ENCODE measurements at places on chromosomes 5 and 9.

DNA sequence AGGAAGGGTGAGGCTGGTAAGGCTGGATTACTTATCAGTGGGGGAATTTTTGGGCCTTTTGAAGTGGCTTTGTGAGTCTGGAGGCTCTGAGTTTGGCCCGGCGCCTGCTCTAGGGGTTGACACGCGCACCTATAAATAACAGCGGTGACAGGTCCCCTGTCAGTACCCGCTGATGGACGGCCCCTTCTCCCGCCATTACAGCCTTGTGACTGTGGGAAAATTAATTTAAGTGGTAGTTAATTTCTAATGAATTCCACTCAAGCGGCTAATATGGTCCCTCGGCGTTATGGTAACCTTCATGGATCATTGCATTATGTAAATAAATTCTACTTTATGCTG lies 16.5 kb downstream of the MRPL36 start:
- DNase-seq: no peak

DNA sequence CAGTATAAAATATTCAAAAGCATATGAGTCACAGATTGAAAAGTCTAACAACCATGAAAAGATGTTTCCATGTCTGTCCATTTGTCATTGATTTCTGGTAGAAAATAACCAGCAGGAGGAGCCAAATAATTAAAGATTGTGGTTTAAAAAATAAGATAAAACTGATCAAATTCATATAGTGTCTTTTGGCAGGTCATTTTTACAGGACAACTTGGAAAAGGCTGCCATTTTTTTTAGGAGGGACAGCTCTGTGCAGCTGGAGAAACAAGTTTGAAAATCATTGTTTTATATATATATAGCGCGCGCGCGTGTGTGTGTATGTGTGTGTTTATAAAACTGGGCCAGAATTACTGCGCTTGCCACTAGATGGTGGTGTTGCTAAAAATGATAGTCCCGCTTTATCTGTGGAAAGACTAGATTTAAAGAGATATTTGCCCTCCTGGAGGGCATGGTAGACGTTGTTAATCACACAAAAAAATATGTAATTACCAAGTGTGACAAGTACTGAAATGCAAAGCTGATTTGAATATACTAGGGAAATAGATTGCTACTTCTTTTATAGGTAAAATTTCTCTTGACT lies 1.3 kb upstream of the TRMO start:
- peak; percentile 58 for DNase-seq

DNA sequence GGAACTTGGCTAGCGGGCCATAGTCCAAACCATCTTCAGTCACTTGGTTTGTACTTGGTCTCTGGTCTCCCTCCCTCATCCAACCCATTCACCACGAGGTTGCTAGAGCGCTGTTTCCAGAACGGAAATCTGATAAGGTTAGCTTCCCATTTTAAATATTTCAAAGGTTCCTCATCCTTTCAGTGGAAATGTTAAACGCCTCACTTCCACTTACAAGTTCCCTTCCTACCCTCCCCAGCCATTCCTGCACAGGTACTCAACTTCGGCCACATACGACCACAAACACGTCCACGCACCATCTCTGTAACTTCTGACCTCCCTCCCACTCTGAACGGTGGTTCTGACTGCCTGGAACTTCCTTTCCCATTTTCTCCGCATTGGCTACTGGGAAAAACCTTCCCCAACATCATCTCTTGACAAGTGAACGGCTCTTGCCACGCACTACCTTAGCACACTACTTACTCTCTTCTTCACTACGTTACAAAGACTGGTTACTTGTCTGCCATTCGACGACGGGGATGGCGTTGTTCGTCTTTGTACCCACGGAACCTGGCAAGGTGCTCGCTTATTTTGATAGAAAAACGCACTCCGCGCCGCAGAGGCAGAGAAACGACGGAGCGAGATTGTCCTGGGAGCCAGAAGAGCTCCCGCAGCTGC lies 629 bp downstream of the CCNH start:
- DNase-seq: peak; percentile 30

GRCh38 chr9:22954964-22955363 lies 508.3 kb downstream of the DMRTA1 start:
- no peak for DNase-seq

DNA sequence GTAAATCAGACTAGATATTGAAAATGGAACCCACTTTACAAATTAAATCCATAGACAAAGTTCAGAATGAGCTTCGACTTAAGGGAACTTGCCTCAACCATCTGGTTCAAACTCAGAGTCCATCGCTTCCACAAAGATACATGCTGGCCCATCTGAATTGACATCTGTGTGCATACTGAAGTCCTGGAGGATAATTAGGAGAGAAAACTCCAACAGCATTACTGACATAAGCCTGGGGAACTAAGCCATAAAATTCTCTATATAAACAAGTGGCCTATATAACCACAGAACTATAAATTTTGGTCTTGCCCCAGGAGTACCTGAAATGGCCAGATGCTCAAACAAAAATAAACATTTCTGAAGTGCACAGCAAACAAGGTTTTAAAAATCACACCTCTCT lies 94.4 kb downstream of the IZUMO3 start:
- no peak for DNase-seq

GRCh38 chr5:1806974-1807373 lies 5.8 kb downstream of the NDUFS6 start:
- DNase-seq: no peak

DNA sequence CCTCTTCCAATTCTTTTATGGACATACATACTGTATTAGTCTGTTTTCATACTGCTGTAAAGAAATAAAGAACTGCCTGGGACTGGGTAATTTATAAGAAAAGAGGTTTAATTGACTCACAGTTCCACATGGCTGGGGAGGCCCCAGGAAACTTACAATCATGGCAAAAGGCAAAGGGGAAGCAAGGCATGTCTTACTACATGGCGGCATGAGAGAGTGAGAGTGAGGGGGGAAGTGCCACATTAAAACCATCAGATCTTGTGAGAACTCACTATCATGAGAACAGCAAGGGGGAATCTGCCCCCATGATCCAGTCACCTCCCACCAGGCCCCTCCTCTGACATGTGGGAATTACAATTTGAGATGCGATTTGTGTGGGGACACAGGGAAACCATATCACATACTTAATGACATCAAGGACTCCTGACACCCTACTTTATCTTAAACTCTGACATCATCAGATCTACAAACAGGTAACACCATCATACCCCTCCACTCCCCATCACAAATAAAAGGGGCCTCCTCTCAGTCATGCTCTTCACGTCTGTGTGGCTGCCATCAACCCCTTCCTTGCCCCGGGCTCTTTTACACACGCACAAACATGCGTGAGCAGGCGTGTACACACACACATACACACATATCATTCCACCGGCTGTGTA lies 9.7 kb downstream of the ANKRD33B start:
- DNase-seq: no peak

DNA sequence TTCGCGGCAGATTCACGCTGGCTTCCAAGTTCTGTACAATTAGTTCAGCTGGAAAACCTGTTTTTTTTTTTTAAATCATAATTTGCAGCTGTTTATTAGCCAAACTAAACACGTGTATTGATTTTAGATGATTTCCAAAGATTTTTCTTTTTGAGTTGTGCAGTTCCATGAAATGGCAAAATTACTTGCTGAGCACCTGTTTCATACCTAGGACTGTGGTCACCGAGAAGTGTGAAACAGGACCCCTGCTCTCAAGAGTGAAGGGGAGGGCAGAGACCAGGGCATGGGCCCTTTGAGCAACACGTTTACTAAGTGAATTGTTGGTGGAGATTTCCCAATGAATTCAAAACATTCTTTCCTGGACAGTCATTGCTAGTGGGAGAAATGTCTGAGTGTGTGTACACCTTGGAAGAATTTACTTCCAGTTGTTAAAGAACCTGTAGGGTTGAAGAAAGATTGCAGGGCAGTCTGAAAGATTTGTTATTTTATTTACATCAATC lies 688 bp downstream of the SNX24 start:
- no peak for DNase-seq

- DNase-seq: no peak
These were observed 42.1 kb upstream of the ZNF622 start for GRCh38 chr5:16507716-16508115.

- DNase-seq: no peak
These were observed 134.6 kb upstream of the ASTN2 start for GRCh38 chr9:117549444-117549843.

- DNase-seq: no peak
These were observed 237.8 kb downstream of the PAPPA start for GRCh38 chr9:116391306-116391900.

DNA sequence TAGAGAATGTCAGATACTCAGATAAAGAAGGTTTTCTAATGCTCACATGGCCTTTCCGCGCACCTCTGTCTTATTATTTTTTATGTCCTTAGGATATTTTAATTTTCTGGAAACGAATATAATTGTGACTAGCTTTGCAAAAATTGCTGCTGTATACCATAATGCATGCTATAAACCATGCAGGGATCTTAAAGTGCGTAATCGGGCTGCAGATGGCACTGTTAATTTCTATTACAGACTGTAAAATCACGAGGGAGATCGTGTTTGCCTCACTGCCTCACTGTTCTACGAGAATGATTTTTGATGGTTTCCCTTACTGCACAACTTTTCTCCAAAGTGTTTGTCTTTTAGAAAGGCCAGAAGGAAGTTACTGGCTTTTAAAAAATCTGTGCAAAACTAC lies 356.1 kb downstream of the TUSC1 start:
- DNase-seq: no peak

GRCh38 chr9:5897851-5898250 lies 7.2 kb downstream of the MLANA start:
- no peak for DNase-seq

- DNase-seq: no peak
These were observed 170.2 kb upstream of the CD180 start for GRCh38 chr5:67366691-67367395.

DNA sequence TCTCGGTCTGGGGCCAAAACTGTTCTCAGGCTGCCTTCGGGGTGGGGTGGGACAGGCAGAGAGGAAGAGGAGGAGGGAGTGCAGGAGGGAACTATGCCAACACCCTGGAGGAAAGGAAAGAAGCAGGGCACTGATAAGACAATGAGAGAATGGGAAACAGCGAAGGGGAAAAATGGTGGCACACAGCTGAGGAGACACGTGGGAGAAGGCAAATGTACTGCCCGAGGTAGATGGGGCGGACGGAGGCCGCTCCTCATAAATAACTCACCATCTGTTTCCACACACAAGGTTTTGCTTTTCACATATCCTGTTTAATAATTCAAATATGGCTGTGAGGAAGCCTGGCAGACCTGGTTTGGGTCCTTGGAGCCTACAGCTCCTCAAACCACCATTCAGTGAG lies 148.2 kb upstream of the LRRTM2 start:
- DNase-seq: no peak

GRCh38 chr9:80146466-80146865 lies 574.7 kb downstream of the TLE4 start:
- no peak for DNase-seq

DNA sequence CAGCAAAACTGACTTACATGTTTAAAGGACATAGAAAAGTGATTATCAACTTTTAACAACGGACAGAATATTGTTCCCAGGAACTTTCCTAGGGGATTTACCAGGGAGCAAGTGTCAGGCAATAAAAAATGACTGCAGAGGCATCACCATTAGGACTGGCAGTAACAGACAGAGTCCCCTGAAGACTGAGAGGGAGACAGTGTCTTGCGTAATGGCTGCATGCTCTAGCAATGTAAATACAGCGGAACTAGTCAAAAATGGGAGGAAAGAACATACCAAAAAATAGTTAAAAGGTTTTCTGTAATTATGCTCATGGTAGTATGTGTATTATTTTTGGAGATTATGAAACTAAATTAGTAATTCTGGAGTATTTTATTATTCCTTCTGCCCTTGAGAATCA lies 181.8 kb downstream of the CRB2 start:
- DNase-seq: no peak

DNA sequence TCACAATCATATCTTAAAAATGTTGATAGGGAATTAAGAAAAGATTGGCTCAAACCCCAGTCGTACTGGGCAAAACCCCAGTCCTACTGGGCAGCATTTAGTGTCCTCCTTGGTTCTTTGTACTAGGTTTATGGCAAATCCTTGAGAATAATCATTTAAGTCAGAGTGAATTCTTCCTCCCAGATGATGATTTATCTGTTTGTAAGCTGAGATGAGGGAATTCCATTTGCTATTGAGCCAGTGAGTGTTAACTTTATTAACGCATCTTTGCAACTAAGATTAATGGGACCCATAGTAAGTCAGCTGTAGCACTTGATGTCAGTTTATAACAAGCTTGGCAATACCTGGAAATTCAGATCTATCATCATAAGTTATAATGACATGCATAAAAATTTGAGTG lies 821.8 kb upstream of the DMAC1 start:
- DNase-seq: no peak

- no peak for DNase-seq
These were observed 8.8 kb downstream of the KCNV2 start for GRCh38 chr9:2725898-2726649.

DNA sequence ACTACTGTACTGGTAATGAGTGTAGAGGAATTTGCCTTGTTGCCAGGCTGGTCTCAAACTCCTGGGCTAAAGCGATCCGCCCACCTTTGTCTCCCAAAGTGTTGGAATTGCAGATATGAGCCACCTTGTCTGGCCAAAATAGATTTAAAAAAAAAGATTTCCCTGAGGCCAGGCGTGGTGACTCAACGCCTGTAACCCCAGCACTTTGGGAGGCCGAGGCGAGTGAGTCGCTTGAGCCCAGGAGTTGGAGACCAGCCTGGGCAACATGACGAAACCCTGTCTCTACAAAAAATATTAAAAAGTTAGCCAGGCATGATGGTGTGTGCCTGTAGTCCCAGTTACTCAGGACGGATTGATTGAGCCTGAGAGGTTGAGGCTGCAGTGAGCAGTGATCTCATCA lies 62.5 kb downstream of the IPO11 start:
- DNase-seq: no peak

- no peak for DNase-seq
These were observed 103.0 kb upstream of the CDH6 start for GRCh38 chr5:31090467-31090866.

DNA sequence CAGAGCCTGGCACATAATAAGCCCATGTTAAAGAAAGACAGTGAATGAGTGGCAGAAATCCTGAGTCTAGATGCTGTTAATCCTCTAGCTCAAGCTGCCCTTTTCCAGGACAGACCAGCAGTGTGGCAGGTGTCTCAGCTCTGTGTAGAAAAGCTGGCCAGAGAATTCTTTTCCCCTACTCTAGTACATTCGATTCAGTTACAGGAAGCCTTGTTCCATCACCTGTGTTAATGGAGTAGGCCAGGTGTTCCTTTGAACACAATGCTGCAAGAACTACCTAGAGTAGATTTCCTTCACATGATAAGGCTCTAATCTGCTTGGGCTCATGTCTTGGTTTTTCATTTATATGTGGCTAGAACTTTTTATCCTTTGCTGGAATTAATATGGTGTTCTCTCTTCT lies 52.5 kb downstream of the NUP214 start:
- DNase-seq: no peak
